Stimulated activated CD8-positive, alpha-beta memory T cell treated with anti-CD3 and anti-CD28 coated beads, Interleukin-2, amount 100 ng/mL, for 1 hour (primary cell): ENCODE measurements at places on chromosomes 1 and 21.

- no peak for DNase-seq
Measured at GRCh38 chr1:64505944-64506655, 36.2 kb downstream of the CACHD1 start.

GRCh38 chr1:29900104-29900679, 663.9 kb downstream of the PTPRU start:
- DNase-seq, result no peak

- no peak for DNase-seq
Measured at GRCh38 chr1:115364780-115365155, 26.7 kb upstream of the NGF start.

GRCh38 chr1:235298758-235299157, 29.2 kb downstream of the ARID4B start:
- no peak for DNase-seq

DNA sequence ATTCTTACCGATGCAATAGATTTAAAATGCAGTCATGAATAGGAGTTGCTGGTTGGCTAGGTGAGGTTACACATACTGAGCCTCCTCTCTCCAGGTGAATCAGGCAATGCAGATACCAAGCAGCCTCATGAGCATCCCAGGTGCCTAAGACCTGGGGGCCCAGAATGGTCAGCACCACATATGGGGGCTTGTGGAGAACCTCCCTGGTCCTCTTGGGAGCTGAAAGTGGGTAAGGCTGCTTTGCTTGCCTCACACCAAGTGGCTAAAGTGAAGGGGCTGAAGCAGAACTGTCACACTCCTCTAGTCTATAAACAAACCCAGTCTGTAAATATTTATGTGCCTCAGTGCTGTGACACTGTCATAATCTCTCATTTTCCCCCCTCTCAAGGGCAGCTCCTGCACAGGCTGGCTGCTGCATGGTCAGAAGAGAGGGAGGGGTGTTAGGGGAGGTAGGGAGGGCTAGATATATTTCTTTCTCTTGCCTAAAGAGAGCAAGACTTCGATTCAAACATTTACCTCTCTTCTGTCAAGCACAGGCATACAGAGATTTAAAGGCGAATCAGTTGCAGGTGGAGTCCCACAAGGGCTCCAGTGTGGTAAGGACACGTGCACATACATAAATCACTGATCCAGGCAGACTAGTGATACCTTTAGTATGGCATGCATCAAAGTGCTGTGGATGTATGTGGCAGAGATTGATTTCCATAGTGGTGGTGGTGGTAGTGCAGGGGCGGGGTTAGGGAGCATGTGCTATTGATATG, 157.9 kb upstream of the TNR start:
- DNase-seq, result no peak

DNA sequence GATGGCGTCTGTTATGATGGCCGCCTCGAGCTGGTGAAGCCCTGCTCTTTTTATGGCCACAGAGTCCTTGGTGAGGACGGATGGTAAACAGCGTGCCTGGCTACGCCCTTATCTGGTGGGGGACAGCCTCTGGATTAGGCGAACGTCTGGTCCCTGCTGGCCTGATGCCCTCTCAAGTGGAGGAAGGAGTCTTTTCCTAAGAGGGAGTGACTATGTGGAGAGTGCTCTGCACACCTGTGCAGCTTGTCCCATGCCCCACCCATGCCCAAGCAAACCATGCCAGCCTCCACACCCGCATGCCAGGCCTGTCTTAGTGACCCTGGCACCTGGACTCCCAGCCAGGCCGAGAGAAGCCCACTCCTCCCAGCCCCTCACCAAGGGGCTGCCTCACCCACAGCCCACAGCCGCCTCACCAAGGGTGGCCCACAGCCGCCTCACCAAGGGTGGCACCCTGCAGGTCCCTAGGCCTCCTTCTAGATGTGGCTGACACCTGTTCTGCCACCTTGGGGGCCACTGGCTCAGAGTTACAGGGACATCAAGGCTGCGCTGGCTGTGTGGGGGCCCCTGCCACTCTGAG, 40.2 kb downstream of the WNT9A start:
- no peak for DNase-seq

- DNase-seq, result no peak
Measured at GRCh38 chr1:156413391-156414246, 44.6 kb downstream of the RHBG start.

GRCh38 chr1:37047542-37047941, 13.2 kb upstream of the GRIK3 start:
- no peak for DNase-seq

GRCh38 chr1:119715542-119715941, 3.8 kb downstream of the PHGDH start:
- no peak for DNase-seq

DNA sequence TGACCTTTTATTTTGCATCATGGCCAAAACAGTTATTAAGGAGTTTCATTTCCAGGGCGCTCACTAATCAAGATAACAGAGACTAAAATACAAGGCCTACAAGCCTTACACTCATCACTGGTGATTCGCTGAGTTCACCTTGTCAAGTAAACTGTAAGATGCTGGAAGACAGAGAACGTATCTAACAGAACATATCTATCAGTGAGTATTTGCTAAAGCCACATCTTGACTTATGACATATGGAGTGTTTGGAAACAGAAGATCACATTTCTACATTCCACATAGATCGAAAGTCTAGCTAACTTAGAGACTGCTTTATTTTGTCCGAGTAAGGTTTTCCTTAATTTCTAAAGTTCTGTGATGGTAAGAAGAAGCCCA, 506.5 kb downstream of the SMYD3 start:
- DNase-seq, result no peak

DNA sequence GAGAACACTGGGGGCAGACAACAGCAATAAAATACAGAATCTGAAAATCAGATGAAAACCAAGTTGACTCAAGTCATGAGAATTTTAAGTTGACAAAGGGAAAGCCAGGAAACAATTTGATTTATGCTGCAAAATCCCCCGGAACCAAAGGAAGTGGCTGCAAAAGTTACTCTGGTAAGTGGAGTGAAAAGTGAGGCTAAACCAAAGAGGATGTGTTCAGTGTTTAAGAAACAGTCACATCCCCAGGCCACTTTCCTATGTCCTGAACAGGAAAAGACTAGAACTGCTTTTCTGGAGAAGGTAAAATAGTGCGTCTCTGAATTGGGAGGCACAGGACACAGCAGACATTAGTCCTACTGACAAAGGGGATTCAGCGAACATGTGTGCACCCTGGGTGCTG, 5.9 kb downstream of the TARBP1 start:
- no peak for DNase-seq

DNA sequence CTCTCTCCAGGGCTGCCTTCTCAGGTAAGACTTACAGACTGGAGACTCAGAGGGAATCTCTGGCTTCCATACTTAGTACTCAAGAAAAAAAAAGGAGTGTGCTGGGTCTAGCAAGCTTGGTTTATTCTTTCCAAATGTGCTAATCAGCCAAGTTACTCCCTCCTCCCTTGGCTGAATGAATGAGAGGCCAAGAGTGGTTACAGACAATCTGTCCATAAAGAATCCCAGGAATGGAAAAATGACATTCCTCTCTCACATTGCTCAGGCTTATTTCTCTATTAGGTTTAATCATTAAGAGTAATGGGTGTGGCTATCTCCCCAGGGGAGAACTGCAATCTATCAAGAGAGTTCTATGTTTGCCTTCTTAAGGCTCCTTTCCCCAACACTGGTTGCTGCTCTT, 547.3 kb upstream of the PLXNA2 start:
- no peak for DNase-seq

- DNase-seq, result no peak
Measured at GRCh38 chr1:50667710-50668356, 244.6 kb upstream of the DMRTA2 start.

DNA sequence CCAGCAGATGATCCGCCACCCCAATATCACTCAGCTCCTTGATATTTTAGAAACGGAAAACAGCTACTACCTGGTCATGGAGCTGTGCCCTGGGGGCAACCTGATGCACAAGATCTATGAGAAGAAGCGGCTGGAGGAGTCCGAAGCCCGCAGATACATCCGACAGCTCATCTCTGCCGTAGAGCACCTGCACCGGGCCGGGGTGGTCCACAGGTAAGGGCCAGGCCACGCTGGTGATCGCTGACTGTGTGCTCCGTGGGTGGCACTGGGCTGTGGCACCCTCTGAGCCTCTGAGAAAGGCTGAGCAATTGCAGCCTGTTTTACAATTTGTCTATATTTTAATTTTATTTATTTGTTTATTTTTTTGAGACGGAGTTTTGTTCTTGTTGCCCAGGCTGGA, 51.7 kb downstream of the HUNK start:
- no peak for DNase-seq

DNA sequence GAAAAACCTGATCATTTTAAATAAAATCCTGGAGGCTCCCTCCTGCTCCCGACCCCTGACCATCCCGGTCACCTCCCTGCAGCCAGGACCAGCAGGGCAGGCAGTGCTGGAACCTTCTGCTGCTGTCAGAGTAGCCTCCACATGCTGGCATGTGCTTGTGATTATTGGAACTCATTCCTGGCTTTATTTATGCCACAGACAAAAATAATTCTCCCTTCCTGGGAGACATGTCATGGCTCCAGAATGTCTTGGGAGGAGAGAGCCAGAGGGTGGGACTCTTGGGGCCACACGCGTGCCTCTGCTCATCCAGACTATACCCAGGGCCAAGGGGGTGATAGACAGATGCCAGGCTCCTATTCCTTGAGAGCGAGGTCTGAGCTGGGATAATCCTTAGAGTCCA, 183.6 kb upstream of the RAB4A start:
- DNase-seq, result no peak

DNA sequence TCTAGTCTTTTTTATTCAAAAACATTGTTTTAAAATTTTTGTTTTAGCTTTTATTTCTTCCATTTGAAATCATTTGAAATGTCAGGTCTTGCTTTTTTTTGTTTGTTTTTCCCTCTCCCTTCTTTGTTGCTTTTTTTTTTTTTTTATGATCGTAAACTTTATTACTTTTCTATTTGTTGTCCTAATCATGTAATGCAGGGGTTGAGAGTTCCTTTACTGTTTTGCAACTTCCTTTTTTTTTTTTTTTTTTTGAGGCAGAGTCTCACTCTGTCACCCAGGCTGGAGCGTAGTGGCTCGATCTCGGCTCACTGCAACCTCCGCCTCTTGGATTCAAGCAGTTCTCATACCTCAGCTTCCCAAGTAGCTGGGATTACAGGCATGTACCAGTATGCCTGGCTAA, 24.8 kb downstream of the IVNS1ABP start:
- DNase-seq, result no peak

GRCh38 chr1:202584707-202585589, 125.3 kb downstream of the SYT2 start:
- DNase-seq, result no peak

DNA sequence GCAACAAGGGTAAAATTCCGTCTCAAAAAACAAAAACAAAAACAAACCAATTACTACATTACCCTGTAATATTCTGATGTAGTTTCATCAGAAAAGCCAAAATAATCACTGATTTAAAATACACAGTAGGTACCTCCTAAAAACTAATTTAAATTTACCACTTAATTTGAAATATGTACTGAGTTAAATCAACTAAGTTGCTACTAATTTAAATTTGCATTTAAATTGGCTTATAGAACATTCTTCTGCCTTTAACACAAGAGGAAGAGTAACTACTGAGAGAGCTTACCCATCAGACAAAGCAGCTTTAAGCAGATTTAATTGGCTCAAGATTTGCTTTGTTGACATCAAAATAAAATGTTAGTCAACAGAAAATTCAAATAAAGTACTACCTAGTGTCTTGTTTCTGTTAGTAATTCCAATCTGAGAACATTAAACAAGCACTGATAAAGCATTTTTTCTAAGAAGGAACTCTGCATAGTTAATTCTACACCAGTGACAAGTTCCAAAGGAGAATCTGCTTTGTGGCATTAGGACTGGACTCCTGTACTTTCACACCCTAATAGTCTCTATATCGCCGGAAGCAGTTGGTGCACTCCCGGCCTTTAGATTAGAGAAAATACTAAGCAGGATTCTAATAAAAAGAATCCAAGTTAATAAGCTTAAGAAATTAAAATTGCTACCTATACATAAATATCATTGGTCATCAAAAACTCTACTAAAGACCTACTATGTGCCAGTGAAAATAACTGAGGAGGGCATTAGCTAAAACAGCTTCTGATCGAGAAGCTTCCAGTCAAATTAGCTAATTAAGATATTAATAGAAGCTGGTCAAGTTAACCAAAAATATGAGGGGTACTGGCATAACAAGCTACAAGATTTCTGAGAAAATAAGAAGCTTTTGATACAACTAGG, 8.4 kb downstream of the LUZP1 start:
- no peak for DNase-seq

GRCh38 chr1:98177751-98178150, 256.9 kb upstream of the DPYD start:
- DNase-seq, result no peak
